MCF 10A (cell line): ENCODE measurements at places on chromosomes 2 and 18.
A peak's percentile ranks its signal among the peaks of the same experiment; 100 is the strongest.

GRCh38 chr2:108125581-108125980 is 114.2 kb upstream of the SULT1C3 start:
- DNase-seq = no peak

DNA sequence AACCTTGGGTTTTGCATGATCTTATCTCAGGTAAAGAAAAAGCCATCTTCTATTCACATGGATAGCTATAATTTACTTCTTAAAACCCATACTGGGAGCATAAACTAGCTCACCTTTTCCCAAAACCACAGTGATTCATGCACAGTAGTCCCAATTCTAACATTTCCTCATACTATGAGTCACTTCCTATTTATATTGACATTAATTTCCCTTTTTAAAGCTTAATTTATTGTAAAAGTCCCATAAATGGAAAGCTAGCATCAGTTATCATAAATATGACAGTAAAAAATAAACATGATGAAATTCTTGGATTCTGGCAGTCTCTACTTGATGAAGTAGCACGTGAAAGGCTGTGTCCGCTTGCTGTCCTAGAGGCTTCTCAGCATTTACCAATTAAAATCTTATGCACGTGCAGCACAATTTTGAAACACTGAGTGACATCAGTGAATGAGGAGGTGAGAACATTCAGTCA is 180.1 kb downstream of the CDH2 start:
- peak; percentile 67 for DNase-seq

DNA sequence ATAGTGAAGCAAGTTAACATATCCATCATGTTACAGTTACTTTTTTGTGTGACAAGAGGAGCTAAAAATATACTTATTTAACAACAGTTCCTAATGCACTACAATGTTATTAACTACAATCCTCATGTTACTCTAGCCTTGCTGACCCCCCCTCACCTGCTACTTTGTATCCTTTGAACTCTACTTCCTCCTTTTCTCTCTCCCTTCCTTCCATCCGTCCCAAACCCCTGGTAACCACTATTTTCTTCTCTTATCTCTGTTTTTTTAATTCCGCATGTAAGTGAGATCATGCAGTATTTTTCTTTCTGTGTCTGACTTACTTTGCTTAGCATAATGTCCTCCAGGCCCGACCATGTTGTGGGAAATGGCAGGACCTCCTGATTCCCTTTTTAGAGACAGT is 59.4 kb downstream of the NPAS2 start:
- no peak for DNase-seq

GRCh38 chr2:232999354-232999753 is 13.7 kb downstream of the NGEF start:
- no peak for DNase-seq

DNA sequence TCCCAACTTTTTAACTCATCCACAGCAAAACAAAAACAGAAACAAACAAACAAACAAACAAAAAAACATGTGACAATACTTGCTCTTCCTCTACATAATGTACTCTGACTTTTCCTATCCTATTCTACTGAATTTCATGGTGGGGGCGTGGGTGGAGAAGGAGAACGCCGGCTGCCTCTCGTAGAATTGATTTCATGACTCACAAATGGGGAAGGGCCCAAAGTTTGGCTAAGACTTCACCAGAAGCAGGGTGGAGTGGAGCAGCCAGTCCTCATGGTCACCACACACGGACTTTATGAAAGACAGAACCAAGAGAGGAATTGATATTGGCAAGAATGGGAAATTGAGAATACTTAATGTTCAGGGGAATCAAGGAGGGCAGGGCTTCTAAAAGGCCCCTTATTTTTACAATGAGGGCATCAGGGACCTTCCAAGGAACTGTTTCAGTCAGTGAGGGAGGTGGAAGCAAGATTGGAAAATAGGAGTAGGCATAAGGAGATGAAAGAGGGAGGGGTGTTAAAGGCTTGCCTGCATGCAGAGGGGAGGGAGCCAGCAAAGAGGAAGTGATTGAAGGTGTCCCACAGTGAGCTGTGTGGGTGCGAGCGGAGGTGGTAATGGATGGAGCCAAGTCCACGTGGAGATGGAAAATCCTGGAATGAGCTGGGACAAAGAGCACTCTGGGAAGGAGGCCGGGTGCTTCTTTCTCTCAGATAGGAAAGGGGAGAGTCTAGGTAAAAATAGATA is 27.9 kb downstream of the MARCHF4 start:
- peak; percentile 28 for DNase-seq

DNA sequence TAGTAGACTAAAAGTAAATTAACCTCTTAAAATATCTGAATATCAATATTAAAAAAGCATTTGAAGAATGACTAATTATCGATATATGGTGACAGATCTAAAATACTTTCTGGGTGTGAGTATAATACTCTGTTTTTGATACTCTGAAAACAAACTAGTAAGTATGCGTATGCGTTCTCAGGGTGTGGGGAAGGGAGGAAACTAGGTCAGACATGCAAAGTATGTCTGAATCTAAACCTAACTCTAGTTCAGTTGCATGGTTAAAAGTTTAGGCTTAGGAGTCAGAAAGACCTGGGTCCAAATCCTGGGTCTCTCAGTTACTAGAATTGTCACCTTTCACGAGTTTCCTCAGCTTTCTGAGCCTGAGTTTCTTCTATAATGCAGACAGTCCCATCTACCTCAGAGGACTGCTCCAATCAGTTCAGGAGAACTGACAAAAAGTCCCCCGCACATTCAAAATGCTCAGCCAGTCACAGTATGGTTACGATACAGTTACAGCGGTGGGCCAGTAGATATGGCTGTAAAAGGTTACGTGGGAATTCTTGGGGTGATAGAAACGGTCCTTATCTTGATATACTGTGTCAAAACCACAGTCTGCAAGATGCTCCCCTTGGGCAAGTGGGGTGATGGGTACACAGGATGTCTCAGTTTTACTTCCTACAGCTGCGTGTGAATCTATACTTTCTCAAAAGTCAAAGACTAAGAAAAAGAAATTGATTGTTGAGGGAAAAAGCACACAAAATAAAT is 29.2 kb downstream of the UNC50 start:
- no peak for DNase-seq

DNA sequence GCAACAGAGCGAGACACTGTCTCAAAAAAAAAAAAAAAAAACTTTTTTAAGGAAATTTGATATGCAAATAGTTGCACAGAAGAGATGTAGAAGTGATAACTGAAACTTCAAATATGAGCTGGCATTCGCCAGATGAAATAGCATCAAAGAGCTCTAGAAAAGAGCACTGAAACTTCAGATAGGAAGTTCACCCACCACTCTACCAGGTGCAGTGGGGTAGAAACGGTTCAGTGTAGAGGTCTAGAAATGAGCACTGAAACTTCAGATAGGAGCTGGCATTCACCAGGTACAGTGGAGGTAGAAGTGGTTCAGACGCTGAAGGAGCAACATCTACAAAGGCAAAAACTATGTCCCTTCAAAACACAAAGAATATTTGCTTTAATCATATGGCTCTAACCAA is 9.0 kb upstream of the ONECUT2 start:
- no peak for DNase-seq

GRCh38 chr2:71516253-71516888 is 63.0 kb downstream of the DYSF start:
- DNase-seq = no peak

- peak; percentile 3 for DNase-seq
These were observed 76.8 kb downstream of the ACKR3 start for GRCh38 chr2:236646441-236646840.

GRCh38 chr2:51027968-51028367 is 4.0 kb downstream of the NRXN1 start:
- no peak for DNase-seq

DNA sequence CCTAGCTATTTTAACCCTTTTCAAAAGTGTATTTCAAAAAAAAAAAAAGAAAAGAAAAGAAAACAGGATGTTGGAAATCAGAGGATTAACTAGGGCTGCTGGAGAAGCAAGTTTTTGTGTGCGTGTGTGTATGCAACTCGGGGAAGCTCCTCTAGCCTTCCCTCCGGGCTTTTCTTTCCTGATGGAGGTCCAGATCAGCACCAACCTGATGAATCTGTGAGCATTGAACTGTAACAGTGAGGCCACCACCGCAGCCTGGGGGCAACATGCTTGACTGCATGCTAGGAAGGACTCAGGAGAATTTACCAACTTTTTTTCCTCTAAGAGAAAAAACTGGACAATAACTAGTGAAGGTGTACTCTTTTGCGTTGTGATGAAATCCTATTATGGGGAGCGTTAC is 2.3 kb downstream of the OBSL1 start:
- DNase-seq = no peak

DNA sequence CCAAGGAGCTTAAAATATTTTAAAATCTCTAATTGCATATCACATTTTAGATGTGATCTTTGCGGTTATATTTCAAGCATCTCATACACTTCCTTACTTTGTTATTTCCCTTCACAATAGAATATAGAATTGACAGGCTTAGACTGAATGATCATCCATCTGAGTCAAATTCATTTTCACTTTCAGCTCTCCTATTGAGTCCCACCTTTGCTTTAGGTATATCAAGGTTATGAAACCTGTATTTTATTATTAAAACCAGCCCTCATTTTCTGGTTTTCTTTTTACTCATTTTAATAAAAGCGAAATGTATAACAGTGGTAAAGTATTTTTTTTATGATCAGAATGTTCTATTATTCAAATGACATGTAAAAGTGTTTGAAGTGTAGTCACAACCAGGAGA is 162.9 kb upstream of the KYNU start:
- DNase-seq = no peak

GRCh38 chr2:165953306-165953654 is 296 bp downstream of the TTC21B start:
- DNase-seq = no peak
